Gastroesophageal sphincter (tissue), 4 donors: ENCODE measurements at places on chromosomes 5 and 9.
A peak's percentile ranks its signal among the peaks of the same experiment; 100 is the strongest.

GRCh38 chr5:163867324-163867723, 361.9 kb downstream of the MAT2B start:
- no peak for ATAC-seq

- no peak for ATAC-seq
Measured at GRCh38 chr9:116844621-116845020, 157.5 kb downstream of the TRIM32 start.

- no peak for ATAC-seq
Measured at GRCh38 chr9:89483592-89484474, 14.1 kb downstream of the SEMA4D start.

- ATAC-seq = no peak
Measured at GRCh38 chr5:35404701-35405100, 174.4 kb upstream of the PRLR start.

DNA sequence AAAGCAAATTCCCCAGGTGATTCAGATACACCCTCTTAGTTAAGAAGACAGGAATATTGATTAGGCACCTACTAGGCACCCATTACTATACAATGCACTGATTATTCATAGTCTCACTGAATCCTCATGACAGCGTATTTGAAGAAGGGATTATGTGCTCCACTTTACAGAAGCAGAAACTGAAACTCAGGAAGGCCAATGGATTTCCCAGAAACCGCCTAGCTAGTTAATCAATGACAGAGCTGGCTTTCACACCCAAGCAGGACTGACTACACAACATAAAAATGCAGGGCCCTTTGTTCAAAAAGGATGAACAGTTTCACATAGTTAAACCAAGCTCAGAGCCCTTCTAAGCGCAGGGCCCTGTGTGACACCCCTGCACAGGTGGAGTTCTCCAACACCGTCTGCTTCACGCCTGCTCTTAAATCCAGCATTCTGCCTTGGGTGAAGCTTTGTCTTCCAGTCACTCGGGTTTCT, 117.3 kb downstream of the TTLL11 start:
- ATAC-seq = no peak

DNA sequence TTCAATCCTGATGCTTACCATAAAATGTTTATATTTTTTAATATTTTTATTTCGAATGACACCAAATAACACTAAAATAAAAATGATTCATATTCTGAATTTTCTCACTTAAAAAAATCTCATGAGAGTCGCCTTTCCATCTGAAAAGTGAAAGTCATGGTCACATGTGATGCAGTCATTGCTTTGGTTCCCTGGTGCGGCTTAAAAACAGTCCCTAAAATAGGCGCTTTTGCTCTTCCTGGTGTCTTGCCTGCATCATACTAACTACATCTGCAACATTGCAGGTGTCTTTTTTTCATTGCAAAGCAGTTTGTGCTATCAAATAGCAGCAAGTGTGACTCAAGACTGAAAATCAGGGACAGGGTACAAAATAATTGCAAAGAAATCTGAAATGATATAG, 185.2 kb upstream of the NREP start:
- ATAC-seq = no peak

- ATAC-seq = no peak
Measured at GRCh38 chr5:73030531-73030930, 74.7 kb downstream of the FCHO2 start.

- no peak for ATAC-seq
Measured at GRCh38 chr9:133169102-133169501, 5.4 kb upstream of the GBGT1 start.

DNA sequence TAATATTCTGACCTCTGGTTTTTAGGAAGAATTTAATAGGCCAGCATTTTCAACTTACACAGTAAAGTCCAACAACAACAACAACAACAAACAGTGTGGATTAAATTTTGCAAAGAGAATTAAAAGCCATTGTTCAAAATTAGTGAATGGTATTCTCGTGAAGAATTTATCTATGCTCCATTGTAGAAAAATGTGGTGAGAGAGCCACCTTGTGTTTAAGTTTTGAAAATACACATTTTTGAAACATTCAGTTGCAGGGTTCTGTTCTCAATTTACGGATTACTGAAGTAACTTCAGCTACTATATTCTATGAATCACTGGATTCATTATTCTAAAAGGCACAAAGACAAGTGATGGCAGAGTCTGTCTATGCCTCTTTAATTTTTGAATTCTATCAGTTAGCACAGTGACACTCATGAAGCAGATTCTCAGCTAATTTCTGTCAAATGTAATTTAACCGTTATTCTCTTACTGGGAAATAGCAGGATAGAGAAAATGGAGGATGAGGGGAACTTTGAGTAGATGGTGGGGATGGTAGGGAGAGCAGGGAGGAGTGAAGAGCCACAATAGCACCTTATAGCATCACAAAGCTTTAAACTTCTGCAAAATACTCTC, 11.0 kb downstream of the CCDC152 start:
- no peak for ATAC-seq

DNA sequence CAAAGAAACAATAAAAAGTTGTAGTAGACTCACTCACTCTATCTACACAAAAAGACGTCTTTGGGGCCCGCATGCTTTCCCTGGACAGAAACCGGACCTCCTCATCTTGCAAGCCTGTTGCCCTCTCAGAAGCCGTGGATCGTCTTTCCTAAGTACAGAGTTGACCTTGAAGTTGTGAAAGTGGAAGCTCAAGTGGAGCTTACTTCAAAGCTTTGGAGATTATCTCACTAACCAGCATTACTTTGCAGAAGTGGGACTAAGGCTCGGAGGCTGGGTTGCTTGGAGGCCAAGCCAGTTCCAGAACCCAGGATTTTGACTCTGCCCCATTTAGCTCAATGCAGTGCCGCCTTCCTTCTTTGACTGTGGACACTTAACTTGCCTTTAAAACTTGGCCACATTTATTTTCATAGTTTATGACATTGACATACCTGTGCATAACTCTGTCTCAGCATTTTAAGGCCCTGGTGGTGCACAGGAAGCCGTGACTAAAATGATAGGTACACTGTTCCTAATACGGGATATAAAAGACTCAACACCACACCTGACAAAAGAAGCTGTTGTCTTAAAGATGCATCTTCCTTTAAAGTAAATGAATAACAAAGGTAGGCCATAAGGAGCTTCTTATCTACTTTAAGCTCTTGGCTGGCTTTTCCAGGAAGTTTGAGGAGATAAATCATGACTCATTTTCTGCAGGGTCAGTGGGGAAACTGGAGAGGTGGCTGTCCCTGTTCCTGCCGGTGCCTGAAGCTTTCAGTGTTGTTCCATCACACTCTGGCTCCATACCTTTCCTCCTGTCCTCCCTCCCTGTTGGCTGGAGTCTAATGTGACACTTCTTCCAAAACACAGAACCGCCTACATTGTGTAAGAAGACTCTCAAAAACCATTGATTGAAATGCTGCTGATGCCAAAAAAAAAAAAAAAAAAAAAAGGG, 10.7 kb downstream of the SLC25A25 start:
- ATAC-seq = no peak

DNA sequence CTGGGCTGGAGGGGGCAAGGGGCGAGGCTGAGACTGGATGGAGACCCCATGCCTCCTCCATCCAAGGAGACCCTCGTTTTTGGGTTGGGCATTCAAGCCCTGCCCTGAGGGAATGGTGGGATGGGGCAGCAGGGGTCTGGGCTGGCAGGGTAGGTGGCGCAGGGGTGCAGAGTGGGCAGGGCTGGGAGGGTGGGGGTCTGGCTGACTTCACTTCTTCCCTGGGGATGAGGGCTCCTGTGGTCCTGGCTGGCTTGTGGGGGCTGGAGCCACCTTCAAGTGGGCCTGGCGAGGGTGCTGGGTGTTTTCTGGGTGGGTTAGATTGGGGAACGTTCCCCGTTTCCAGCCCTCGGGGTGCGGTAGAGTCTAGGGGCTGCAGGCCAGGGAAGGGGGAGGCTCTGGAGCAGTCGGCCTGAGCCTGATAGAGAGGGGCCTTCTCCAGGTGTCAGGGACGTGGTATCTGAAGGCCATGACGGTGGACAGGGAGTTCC, 412 bp downstream of the LCN1 start:
- ATAC-seq = no peak

GRCh38 chr9:31119890-31120454, 1264.5 kb upstream of the ACO1 start:
- ATAC-seq = no peak

- ATAC-seq = no peak
Measured at GRCh38 chr5:15521381-15522186, 21.6 kb downstream of the FBXL7 start.

GRCh38 chr5:10607666-10608073, 43.8 kb downstream of the ANKRD33B start:
- peak; percentile 92 for ATAC-seq

DNA sequence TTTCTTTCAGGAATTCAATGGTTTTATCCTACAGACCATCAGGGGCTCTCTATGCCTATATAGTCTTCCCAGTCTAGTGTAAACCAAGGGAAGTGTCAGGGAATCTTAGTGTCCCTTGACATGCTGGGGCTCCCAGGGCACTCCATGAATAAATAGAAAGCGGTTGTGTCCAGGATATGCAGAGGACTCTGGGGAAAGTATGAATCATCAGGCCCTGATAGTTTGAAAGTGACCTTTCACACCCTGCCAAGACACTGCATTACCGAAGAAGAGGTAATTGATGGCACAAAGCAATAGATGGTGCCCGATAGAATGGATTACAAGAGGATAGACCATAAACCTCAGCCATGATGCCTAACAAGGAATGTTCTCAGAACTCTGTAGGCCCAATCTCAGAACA, 163.3 kb upstream of the DAPK1 start:
- no peak for ATAC-seq

DNA sequence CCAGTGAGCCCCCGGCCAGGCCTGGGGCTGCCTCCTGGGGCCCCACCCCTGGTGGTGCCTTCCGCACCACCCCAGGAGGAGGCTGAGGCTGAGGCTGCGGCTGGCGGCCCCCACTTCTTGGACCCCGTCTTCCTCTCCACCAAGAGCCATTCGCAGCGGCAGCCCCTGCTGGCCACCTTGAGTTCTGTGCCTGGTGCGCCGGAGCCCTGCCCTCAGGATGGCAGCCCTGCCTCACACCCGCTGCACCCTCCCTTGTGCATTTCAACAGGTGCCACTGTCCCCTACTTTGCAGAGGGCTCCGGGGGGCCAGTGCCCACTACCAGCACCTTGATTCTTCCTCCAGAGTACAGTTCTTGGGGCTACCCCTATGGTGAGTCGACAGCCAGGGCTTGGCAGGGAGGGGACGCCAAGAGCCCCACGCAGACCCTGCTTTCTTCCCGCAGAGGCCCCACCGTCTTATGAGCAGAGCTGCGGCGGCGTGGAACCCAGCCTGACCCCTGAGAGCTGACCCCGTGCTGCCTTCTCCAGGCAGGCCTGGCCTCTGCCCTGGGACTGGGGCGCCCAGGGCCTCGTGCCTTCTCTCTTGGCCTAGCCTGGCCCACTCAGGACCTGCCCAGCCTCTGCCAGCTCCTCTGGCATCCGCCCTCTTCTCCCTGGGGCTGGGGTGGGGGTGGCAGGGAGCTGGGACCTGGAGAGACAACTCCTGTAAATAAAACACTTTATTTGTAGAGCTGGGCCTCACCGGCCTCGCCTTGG, 4.0 kb upstream of the EHMT1 start:
- ATAC-seq = no peak

- ATAC-seq = peak; percentile 43
Measured at GRCh38 chr5:76953551-76954382, 922 bp downstream of the CRHBP start.

DNA sequence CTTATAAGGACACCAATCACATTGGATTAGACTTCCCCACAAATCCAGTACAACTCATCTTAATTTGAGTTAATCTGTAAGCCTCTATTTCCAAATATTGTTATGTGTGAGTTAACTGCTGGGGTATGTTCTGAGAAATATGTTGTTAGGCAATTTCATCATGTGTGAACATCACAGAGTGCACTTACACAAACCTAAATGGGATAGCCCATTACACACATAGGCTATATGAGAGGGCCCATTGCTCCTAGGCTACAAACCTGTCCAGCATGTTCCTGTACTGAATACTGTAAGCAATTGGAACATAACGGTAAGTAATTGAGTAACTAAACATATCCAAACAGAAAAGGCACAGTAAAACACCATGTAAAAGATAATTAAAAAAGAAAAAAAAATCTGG, 19.1 kb upstream of the ARSI start:
- ATAC-seq = no peak

- ATAC-seq = no peak
Measured at GRCh38 chr9:29657821-29658220, 2084.5 kb upstream of the C9orf72 start.

DNA sequence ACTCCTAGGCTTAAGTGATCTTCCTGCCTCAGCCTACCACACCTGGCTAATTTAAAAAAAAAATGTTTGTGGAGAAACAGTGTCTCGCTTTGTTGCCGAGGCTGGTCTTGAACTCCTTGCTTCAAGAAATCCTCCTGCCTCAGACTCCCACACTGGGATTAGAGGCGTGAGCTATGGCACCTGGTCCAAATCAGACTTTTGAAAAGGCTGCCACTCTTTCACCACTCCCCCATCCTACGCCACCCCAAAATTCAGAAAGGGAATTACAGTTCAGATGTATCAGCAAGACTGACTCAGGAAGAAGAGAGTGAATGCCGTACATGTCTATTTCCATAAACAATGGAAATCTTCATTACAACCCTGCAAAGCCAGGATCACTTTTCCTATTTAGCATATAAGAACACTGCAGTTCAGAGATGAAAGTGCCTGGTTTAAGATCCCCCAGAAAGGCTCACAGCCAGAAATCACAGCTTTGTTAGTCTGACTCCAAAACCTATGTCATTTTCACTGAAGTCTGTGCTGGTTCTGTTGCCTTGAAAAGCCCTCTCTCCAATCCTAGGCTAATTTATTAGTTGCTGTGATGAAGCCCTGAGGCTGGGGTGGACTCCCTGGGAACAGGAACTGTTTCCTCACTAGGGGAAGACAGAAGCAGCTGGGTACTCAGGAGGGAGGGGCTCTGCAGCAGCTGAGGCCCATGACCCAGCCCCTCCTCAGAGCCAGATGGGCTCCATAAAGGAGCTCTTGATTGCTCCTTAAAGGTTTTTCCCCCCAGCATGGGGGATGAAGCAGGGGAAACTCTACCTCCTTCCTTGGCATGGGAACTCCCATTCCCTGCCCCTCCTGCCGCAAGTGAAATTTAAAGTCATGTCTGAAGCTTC, 3.1 kb downstream of the FBLL1 start:
- ATAC-seq = no peak

DNA sequence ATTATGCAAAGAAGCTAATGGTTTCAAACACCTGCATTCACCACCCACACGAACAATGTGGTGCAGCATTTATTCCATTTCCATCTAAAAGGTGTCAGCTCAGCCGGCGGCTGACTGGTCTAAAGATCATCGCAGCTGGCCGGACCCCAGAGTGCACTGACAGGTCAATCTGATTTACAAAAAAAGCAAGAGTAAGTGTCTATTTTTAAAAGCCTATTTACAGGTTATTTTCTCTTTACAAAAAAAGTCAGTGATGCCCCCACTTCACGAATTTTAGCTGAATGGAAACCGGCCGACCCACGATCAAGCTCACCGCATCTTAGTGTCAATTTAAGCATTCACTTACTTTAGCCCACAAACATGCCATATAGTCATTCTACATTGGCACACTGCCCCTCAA, 58.3 kb downstream of the SEMA4D start:
- ATAC-seq = no peak

GRCh38 chr9:82031538-82032280, 43.1 kb downstream of the SPATA31D1 start:
- ATAC-seq = peak; percentile 82
